ENCODE measurements at places on chromosomes 11 and 22. TPM values are rescaled to one million over a fixed set of nuclear protein-coding genes. Genes with fewer than 3 reads are reported as not detected.

FGF19 gene
- 0.09 TPM for total RNA-seq

MS4A14 gene
- total RNA-seq: 0.42 TPM

OR56A1 gene
- not detected for total RNA-seq

OR8D4 gene
- total RNA-seq: not detected

OR8G5 gene
- 0.05 TPM for total RNA-seq

TRIM49 gene
- total RNA-seq: 0.09 TPM

DNA sequence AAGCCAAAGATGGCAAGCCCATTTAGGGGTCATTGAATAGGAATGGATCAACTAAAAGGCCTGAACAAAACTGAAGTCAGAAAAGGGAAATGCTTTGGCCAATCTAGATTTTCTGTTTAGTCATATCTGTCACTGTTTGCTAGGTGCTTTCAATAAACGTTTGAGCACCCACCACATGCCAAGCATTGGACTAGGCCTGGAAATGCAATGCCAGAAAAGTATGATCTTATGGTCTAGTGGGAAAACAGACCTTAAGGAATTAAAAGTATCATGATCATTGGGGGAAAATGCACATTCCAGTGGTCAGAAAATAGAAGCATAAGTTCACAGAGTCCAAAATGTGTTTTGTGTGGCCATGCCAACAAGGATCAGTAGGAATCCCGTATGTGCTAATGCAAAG lies 76.8 kb upstream of the BIRC3 start:
- no peaks in the 10 kb centered on the region for H3K36me3 ChIP-seq
- no peaks in the 10 kb centered on the region for H3K4me1 ChIP-seq
- no peak for DNase-seq
- no peak overlapping the region for H3K4me3 ChIP-seq
- no peaks in the 10 kb centered on the region for H3K27me3 ChIP-seq

DNA sequence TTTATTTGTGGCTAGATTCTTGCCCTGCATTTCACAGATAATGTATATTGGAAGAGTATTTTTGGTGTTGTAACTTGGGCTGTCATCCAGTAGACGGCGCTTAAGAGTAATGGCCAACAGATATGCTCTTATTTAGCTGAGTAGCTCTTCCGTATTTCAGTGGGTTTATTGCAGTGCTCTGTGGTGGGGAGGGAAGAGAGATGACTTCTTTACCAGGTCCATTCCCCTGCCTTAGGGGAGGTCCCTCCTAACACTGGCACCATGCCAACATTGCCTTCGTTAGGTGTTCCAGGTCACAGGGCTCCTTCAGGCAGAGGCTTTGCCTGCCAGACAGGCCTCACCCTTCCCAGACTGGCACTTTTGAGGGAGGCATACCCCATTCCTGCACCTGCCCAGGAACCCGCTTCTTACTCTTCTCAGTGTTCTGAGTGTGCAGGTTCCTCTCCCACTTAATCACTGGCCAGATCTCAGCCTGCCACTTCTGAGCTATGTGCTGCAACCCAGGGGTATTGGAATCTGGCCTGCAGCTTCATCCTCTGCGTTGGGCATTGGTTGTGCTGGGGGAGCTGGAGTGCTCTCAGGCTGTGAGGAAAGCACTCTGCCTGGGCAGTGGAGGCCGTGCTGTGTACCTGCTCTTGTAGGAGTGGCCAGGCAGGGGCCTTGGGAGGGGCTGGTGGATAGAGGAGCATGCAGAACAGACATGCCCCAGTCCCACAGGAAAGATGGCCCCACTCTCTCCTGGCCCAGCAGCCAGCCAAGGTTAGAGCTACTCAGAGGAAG lies 29.4 kb upstream of the SLN start:
- peak; percentile 11 for DNase-seq
- no peaks in the 10 kb centered on the region for H3K4me1 ChIP-seq
- H3K27ac ChIP-seq: no peak overlapping the region
- no peak overlapping the region for H3K4me3 ChIP-seq

DNA sequence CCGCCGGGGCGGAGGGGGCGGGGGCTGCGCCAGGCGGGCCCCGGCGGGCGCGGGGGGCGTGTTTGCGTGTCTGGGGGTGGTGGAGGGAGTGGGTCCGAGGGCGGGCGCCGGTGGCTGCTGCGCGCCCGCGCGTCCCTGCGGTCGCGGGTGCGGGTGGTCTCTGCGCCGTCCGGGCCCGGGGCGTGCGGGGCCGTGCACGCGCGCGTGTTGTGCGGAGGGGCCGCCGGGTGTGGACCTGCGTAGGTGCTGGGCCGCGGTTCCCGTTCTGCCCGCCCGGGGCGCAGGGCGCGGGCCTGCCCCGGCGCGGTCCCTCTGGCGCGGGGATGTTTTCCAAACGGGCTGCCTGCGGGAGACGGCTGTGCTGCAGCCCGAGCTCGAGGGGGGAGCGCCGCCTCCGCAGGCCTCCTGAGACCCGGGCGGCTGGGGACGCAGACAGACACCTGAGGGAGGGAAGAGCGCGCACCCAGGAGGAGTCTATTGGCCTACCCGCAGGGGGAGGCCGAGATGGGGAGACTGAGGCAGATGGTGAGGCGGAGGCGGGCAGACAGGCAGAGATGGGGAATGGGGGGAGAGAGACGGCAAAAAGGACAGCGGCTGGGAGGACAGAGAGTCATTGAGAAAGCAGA lies 442 bp downstream of the PELI3 start:
- H3K27ac ChIP-seq: no peak overlapping the region
- H3K36me3 ChIP-seq: no peaks in the 10 kb centered on the region
- peaks cover 6% of the 10 kb centered on the region for H3K4me1 ChIP-seq
- no peaks in the 10 kb centered on the region for H3K27me3 ChIP-seq
- peak; percentile 9 for DNase-seq
- H3K4me3 ChIP-seq: peak overlapping the region; percentile 44

GRCh38 chr11:72239313-72239848 lies 4.6 kb downstream of the PHOX2A start:
- H3K27ac ChIP-seq: no peak overlapping the region
- H3K4me1 ChIP-seq: no peaks in the 10 kb centered on the region

- no peak overlapping the region for H3K27ac ChIP-seq
- no peaks in the 10 kb centered on the region for H3K4me1 ChIP-seq
- H3K4me3 ChIP-seq: no peak overlapping the region
- DNase-seq: no peak
- H3K36me3 ChIP-seq: no peaks in the 10 kb centered on the region
Measured at GRCh38 chr11:116221351-116221750, 551.4 kb downstream of the BUD13 start.

- DNase-seq: no peak
- peaks cover 5% of the 10 kb centered on the region for H3K4me1 ChIP-seq
- H3K36me3 ChIP-seq: no peaks in the 10 kb centered on the region
Measured at GRCh38 chr11:36389811-36390210, 93.7 kb downstream of the PRR5L start.

- peak overlapping the region; percentile 75 for H3K4me3 ChIP-seq
- H3K27ac ChIP-seq: peak overlapping the region; percentile 77
- peaks cover 2% of the 10 kb centered on the region for H3K36me3 ChIP-seq
- peaks cover 71% of the 10 kb centered on the region for H3K4me1 ChIP-seq
Measured at GRCh38 chr11:64230985-64231365, 627 bp downstream of the DNAJC4 start.

DNA sequence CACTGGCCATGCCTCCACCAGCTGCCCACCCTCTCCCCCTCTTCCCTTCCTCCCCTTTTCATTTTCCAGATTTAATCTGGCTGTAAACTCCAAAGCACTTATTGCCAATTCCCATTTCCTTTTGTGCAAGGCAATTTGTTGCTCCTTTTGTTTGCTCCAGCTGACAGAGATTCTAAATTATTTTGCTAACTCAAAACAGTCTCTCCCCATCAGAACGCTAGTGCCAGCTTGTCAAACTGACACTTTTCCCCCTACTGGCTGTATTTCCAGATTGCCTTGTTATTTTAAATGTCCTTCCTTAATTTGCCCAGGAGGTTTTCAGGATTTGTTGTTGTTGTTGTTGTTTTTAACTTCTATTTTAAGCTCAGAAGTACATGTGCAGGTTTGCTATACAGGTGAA lies 57.0 kb upstream of the PAK1 start:
- no peak overlapping the region for H3K27ac ChIP-seq
- H3K36me3 ChIP-seq: no peaks in the 10 kb centered on the region
- H3K4me1 ChIP-seq: no peaks in the 10 kb centered on the region
- H3K27me3 ChIP-seq: no peaks in the 10 kb centered on the region

GRCh38 chr11:115924744-115925567 lies 420.7 kb upstream of the CADM1 start:
- no peaks in the 10 kb centered on the region for H3K4me1 ChIP-seq
- no peak overlapping the region for H3K27ac ChIP-seq

GRCh38 chr11:13859892-13860291 lies 102.6 kb upstream of the SPON1 start:
- H3K4me1 ChIP-seq: peaks cover 4% of the 10 kb centered on the region
- no peaks in the 10 kb centered on the region for H3K36me3 ChIP-seq
- no peak overlapping the region for H3K27ac ChIP-seq
- no peak overlapping the region for H3K4me3 ChIP-seq

DNA sequence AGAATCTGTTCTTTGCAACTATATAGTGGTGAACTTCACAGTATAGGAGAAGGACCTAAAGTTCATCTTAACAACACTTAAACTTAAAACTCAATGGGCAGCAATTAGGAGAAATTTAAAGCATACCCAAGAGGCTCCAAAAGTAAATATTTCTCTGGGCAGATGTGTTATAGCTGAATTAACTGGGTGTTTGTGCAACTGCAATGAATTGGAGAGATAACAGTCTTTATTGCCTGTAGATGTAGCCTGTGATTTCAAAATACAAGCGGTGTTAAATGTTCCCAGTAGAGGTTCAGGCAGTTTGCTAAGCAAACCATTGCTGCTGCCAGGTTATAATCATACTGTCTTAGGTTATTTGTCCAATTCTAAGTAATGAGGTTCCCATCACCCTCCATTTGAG lies 294.1 kb upstream of the MTNR1B start:
- peaks cover 6% of the 10 kb centered on the region for H3K4me1 ChIP-seq
- H3K36me3 ChIP-seq: no peaks in the 10 kb centered on the region
- H3K27me3 ChIP-seq: no peaks in the 10 kb centered on the region
- no peak overlapping the region for H3K27ac ChIP-seq
- no peak for DNase-seq
- H3K4me3 ChIP-seq: no peak overlapping the region

GRCh38 chr11:35066783-35067423 lies 72.1 kb upstream of the CD44 start:
- H3K4me3 ChIP-seq: no peak overlapping the region
- H3K36me3 ChIP-seq: no peaks in the 10 kb centered on the region
- DNase-seq: no peak

- DNase-seq: no peak
- H3K36me3 ChIP-seq: no peaks in the 10 kb centered on the region
- no peak overlapping the region for H3K27ac ChIP-seq
- no peak overlapping the region for H3K4me3 ChIP-seq
Measured at GRCh38 chr11:91011503-91011902, 788.7 kb upstream of the CHORDC1 start.

GRCh38 chr11:126502982-126503381 lies 147.5 kb downstream of the ST3GAL4 start:
- H3K36me3 ChIP-seq: no peaks in the 10 kb centered on the region
- H3K4me3 ChIP-seq: no peak overlapping the region
- H3K27me3 ChIP-seq: peaks cover 29% of the 10 kb centered on the region
- no peaks in the 10 kb centered on the region for H3K4me1 ChIP-seq
- no peak overlapping the region for H3K27ac ChIP-seq
- DNase-seq: no peak

DNA sequence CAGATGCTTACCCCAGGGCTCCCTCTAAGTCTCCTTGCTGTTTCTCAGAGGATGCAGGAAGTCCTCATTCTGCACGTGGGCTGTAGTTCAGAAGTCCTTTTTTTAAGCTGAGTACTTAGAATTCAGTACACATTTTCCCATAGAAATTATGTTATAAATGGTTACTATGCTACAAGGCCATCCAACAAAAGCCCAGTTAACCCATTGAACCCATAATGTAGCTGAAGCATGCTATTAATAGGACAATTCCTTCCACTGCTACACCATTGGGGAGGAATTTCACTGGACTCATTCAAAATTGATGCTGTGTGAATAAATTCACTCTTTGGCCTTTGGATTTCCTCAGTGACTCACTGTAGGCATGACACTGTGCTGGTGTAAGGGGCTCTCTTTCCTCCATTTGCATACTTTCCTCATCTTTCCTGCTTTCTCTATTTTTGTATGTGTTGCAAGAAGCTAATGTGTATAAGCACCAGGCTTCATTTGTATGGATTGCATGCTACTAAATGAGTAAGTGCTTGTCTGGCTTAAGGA lies 148.0 kb downstream of the NTM start:
- no peak for DNase-seq
- H3K36me3 ChIP-seq: no peaks in the 10 kb centered on the region
- H3K4me3 ChIP-seq: no peak overlapping the region
- no peaks in the 10 kb centered on the region for H3K4me1 ChIP-seq

DNA sequence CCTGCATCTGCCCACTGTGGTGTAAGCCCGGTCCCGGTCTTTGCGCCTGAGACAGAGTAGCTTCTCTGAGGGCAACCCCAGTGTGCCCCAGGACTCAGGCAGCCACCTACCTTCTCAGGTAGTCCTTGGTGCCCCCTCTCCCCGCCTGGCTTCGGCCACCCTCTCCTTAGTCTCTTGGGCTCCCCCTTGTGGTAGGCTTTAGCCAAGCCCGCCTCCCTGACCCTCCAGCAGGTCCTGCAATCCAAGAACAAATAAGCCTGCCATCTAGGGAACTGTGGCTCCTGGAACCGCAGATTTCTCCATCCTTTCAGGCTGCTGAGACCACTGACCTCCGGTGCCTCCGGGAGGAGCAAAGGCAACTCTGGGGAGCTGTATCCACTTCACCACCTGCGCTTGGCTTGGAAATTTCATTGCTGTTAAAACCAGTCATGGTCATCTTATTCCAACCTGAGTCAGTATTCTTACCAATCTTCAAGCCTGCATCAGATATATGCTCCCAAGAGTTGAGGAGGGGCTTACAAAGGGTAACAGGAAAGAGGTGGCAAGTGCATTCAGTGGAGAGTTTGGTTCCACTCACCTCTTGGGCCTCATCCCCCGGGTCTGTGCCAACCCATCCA lies 52.8 kb upstream of the TENM4 start:
- H3K27ac ChIP-seq: no peak overlapping the region
- no peaks in the 10 kb centered on the region for H3K36me3 ChIP-seq
- H3K27me3 ChIP-seq: no peaks in the 10 kb centered on the region

GRCh38 chr11:20443596-20443995 lies 56.1 kb downstream of the PRMT3 start:
- H3K4me1 ChIP-seq: no peaks in the 10 kb centered on the region
- H3K36me3 ChIP-seq: peaks cover 4% of the 10 kb centered on the region
- H3K27me3 ChIP-seq: no peaks in the 10 kb centered on the region
- DNase-seq: no peak
- H3K4me3 ChIP-seq: no peak overlapping the region

DNA sequence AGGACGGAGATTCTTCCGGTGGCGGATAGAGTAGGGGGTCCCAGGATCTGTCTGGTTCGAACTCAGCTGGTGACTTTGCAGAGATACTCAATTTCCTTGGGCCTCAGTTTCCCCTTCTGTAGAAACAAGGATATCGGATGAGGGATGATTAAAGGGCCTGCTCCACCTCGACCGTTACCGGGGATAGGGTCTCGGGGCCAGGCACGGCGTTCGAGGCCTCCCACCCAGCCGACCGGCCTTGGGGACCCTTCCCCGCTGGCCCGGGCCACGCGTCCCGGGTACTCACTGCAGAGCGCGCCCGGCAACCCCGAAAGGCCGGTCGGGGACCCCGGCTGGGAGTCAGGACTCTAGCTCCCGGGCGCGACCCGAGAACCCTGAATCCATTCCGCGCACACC lies 321 bp downstream of the RHBDD3 start:
- peaks cover 12% of the 10 kb centered on the region for H3K36me3 ChIP-seq
- H3K27ac ChIP-seq: peak overlapping the region; percentile 94
- H3K4me3 ChIP-seq: peak overlapping the region; percentile 98
- H3K27me3 ChIP-seq: no peaks in the 10 kb centered on the region
- DNase-seq: no peak

Data from thymus (tissue), 14 donors.